ENCODE measurements at places on chromosomes 4 and X. TPM values are rescaled to one million over a fixed set of nuclear protein-coding genes. Genes with fewer than 3 reads are reported as not detected.

TMEM156 gene
- total RNA-seq, result not detected

DNA sequence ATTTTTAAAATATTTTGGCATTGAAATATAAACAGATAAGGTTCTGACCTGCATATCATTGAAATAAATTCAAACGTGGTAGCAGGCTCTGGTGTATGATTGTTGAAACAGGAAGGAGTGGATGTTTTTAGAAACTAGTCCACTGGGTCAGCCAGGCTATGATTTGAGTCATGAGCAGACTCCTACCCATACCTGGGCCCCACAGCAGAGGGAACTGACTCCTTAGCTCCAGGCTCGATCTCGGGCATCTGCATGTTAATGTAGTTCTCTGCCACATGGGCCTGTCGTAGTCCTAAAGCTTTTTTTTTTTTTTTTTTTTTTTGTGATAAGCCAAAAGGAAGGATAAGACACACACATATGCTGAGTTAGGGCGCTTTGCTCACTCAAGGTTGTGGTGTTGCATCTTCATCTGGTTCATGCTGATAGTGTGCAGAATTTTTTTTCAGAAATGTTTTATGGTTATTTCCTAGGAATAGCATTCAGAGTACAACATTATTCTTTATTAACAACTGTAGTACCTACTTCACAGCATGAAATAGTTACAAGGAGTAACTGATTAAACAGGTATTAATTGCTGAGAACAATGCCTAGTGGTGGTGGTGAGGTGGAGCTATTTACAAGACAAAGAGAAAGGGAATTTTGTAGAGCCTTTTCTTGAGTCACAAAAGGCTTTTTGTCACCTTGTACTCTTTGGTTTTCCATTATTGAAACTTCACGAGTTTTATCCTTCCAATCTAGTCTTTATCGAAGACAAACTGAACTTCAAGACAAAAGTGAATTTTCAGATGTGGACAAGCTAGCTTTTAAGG lies 27.3 kb downstream of the OFD1 start:
- DNase-seq, result no peak

- DNase-seq, result no peak
Observed at GRCh38 chr4:85762529-85762871, 287.6 kb downstream of the ARHGAP24 start.

DGAT2L6 gene
- total RNA-seq, result not detected

SFRP2 gene
- total RNA-seq, result 15.6 TPM

- no peak for DNase-seq
Observed at GRCh38 chrX:71182871-71183270, 38.2 kb downstream of the NLGN3 start.

DNA sequence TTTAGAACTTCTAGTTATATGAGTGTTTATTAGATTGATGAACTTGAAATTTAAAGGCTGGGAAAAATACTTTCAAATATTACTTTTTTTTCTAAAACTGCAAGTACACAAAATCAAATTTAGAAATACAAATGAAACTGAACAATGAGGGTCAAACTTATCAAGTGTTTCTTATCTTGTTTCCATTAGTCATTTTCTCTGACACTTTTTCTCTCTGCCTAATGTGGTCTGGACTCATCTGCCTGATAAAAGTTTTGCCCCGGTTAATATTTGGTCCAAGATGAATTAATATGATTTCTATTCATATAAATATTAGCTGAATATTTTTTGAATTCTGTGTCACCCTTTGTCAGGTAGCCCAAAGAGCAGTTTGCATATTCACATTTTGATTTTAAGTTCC lies 8.7 kb upstream of the HPGDS start:
- no peak for DNase-seq

ZNF732 gene
- total RNA-seq, result not detected

- DNase-seq, result no peak
Observed at GRCh38 chr4:139822391-139822790, 156.8 kb downstream of the MGST2 start.

CPLX1 gene
- 1.9 TPM for total RNA-seq

DNA sequence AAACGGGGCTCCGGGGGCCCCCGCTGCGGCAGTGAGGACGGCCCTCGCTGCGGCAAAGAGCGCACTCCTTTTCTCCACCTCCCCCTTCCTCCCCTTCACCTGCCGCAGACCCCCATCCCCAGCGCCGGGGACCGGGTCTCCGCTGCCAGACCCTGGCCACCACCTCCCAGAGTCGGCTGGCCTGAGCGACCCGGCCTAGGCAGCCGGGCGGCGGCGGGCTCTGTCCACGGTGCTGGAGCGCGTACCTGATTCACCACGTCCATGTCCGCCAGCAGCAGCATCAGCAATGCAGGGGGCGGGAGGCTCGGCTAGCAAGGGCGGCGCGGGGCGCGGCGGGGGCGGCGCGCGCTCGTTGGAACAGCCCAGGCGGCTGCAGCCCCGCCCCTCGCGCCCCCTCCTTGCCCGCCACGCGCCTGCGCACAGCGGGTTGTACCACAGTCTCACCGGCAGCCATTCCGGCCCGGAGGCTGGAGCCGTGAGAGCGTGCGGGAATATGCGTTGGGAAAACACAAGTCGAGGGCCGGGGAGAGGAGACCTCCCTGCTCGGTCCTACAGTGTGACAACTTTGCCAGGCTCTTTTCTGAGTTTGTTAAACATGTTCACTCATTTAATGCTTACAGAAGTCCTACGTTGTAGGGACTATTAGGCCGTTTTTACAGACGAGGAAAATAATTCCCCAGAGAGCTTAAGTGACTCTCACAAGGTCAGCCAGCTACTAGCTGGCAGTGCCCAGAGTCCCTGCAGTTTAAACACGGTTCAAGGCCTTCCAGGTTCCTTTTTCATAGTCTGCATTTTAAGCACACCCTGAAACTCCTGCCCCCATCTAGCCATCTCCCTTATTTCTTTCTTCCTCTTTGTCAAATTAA lies at the start of gene SYP:
TSS of gene SYP (minus strand) at position 288 of the 866 bp plus-strand sequence. CDS start at position 281, 7 bp downstream.
- DNase-seq, result peak; percentile 62

SMIM10 gene
- total RNA-seq, result 5.0 TPM

DNA sequence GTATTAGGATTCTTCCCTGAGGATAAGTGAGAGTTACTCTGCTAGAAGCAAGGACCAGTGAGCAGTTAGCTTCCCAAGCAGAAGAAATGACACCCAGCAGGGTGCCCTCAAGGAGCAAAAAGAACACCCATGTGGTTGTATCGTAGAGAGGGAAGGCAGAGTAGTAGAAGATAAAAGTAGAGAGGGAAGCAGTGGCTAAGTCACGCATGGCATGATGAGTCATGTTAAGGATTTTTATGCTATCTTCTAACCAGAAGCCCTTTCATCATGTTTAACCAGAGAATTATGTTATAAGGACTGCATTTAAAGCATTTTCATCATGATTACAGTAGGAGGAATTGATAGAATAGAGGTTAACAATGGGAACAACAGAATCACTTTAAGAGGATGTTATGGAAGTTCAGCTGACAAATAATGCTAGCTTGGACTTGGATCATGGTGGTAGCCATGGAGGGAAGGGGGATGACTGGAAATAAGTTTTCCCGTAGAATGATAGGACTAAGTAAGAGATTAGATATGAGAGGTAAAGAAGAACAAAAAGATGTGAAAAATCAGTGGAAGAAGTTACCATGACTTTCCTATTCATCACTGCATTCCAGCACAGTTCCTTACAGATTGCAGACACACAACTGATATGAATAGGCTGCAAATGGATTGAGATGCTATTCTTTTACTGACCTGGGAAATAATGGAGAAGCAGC lies 383.5 kb upstream of the INTU start:
- DNase-seq, result no peak

TLR2 gene
- 97.2 TPM for total RNA-seq

XPNPEP2 gene
- total RNA-seq, result 2.4 TPM

FRMPD4 gene
- total RNA-seq, result 0.13 TPM

DNA sequence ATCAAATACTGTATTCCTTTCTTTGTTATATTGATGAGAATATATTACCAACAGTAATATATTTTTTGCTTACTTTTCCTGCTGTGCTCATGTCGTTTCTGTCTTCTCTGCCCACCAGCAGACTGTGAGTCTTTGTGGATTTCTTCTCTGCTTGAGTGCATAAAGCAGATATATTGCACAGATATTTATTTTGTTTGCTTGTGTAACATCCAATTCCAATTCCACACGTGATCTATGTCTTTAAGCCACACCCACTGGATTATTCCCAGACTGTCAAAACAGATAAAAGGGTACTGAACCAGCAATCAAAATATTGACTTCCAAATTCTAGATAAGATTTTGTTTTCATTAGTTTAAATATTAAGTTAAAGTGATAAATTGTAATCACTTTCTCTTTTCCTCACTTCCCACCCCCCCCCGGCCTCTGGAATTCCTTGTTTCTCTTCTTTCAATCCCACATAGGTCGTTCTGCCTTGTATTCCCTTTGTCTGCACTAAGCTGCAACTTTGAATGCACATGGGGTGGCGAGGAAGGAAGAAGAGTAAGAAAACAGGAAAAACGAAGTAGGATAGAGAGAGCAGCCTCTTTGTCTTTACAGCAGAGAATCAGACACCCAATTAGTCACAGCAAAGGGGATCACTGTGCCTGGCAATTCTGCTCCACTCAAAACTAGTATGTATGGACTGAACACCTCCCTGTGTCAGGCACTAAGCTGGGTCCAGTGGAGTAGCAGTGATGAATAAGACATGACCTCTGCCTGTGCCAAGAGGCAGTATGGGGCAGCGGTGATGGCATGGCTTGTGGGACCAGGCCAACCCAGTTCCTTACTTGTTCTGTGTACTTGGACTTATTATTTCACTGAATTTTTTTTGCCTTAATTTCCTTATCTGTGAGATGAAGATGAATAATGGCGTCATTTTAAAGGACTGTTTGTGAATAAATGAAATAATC lies at the start of gene ADH1B:
TSS of gene ADH1B (minus strand) at position 161 of the 951 bp plus-strand sequence. CDS start at position 91, 70 bp downstream.
- DNase-seq, result no peak

- no peak for DNase-seq
Observed at GRCh38 chr4:145182222-145182621, 1.8 kb upstream of the OTUD4 start.

- no peak for DNase-seq
Observed at GRCh38 chr4:110867981-110868720, 245.3 kb upstream of the PITX2 start.

TMPRSS11B gene
- not detected for total RNA-seq

- DNase-seq, result no peak
Observed at GRCh38 chrX:40107291-40108161, 9.8 kb upstream of the BCOR start.

DUSP9 gene
- total RNA-seq, result not detected

DNA sequence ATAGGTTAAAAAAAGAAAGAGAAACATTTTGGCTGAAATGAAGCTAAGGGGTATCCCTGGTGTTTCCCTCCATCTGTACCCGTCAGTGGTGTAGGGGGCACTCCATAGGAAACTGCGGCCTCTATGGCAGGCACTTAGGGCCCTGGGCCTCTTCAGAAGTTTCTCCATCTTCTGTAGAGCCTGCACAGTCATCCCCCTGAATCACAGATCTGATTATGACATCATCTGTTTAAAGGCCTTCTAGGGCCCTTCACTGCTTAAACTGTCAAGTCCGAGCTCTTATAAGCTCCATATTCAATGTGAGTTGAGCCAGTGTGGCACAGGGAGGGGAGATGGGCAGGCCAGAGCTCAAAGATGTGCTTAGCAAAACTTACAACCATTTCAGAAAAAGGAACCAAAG lies 241.3 kb downstream of the NR3C2 start:
- DNase-seq, result no peak

- DNase-seq, result no peak
Observed at GRCh38 chrX:74521961-74522751, 92.3 kb downstream of the RLIM start.

RNF128 gene
- total RNA-seq, result not detected

DNA sequence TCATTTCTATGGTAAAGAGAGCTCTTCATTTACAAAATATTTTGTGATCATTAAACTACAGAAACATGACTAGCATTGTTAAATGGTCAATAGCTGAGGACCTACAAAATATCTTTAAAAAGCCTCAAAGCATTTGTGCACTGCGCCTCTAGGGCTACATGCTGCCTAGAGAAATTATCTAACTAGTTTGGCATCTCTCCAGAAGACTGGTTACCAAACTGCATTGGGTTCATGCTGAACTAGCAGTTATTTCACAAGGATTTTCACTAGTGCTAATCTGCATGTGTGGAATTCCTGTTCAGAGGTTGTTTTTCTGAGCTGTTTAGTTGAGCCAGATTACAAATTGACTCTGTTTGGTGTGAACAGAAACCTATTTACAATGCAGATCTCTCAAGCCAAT lies 58.5 kb upstream of the PITX2 start:
- no peak for DNase-seq

- DNase-seq, result no peak
Observed at GRCh38 chr4:14994242-14994641, 8.0 kb upstream of the CPEB2 start.

DNA sequence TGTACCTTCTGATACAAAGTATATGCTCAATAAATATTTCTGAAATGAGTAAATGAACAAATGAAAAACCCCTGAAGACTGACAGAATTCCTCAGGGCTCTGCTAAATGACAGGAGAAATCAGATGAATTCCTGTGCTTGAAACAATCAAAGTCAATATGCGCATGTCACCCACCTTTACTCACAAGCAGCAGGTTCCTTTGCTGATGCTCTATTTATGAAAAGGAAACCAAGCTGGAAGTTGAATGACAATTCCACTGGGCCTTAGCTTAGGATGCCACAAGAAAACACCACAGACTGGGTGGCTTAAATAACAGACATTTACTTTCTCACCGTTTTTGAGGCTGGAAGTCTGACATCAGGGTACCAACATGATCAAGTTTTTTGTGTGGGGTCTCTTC lies 477.5 kb upstream of the TEX13C start:
- no peak for DNase-seq

MGAT4D gene
- total RNA-seq, result not detected

CSAG2 gene
- not detected for total RNA-seq

ERVMER34-1 gene
- total RNA-seq, result 0.60 TPM

DNA sequence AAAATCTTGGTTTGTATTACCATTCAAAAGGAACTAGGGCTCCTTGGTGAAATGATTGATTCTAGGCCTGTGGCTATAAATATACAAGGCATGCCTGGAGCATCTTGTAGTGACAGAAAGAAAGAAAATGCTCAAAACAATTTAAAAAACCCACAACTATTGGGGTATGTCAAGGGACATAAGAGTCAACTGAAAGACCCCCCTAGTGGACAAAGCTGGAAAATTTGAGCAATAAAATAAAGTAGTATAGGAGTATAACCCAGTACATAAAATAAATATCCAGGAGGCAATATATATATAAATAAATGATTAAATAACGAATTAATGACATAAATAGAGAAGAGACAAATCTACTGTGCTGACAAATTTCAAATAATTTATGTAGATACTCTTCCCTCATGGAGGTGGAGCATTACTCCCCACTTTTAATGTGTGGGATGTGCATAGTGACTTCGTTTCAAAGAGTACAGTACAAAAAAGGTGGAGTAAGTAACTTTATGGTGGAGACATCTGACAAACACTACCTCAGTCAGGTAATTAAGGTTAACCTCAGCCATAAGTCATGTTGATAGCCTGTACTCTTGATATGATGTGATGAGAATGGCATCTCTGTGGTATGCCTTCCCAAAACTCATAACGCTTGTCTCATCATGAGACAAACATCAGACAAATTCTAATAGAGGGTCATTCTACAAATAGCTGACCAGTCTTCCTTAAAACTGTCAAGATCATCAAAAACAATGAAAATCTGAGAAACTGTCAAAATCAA lies 185.0 kb upstream of the GLRA2 start:
- no peak for DNase-seq
